Stimulated activated CD4-positive, alpha-beta T cell treated with anti-CD3 and anti-CD28 coated beads, Interleukin-1b, Interleukin-23, amount 100 ng/mL, for 1 hour (primary cell): ENCODE measurements at places on chromosomes 3 and 15.

GRCh38 chr3:134029734-134030378 lies at the start of gene SLCO2A1:
TSS of gene SLCO2A1 (minus strand) at chr3:134029925. CDS start at chr3:134029802, 123 bp downstream.
- no peak for DNase-seq

- no peak for DNase-seq
Observed at GRCh38 chr3:46736006-46736872, 18.6 kb upstream of the PRSS50 start.

DNA sequence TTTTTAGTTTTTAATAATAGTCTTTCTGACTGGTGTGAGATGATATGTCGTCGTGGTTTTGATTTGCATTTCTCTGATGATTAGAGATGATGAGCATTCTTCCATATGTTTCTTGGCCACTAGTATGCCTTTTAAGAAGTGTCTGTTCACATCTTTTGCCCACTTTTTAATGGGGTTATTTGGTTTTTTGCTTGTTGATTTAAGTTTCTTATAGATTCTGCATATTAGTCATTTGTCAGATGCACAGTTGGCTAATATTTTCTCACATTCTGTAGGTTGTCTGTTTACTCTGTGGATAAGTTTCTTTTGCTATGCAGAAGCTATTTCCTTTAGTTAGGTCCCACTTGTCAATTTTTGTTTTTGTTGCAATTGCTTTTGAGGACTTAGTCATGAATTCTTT lies 185.4 kb downstream of the SUCNR1 start:
- no peak for DNase-seq

GRCh38 chr3:185724761-185725160 lies 100.1 kb downstream of the IGF2BP2 start:
- DNase-seq = no peak

DNA sequence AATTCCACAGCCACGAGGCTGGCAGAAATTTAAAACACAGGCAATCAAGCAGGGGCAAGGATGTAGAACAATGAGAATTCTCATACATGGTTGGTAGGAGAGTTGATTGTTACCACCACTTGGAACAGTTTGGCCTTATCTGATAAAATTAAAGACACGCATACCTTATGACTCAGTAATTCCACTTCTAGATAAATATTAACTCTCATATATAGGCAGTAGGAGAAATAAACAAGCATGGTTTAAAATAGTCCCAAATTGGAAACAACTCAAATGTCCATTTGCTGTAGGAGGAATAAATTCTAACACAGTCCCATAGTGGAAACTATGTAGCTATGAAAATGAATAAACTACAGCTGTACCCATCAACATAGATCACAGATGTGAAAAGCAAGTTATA lies 42.3 kb upstream of the USP3 start:
- DNase-seq = no peak

DNA sequence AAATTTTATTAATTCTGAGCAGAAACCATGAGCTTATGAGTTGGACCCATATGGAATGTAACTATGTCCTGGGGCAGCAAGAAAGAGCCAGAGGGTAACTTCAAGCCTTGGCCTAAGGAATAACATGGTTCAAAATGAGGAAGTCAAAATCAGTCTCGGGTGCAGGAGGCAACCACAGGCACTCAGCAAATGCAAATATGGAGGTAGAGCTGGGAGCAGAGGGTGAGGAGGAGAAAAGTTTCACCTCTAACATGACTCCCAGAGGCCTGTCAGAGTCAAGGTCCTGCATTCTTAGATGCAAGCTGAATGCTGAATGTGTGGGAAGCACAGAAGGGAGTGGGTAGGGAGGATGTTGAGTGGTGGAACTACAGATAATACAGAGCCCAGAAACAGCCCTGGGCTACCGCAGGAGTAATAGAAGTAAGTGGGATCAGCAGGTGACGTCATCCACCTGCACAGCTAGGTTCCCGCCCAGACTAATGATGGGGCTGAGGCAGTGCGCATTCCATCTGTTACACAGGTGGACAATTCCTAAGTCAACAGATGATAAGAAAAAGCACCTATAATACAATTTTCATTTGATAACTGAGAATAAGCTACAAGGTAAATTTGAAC lies 279.8 kb upstream of the ARRDC4 start:
- no peak for DNase-seq

- no peak for DNase-seq
Observed at GRCh38 chr15:69391046-69391757, 22.9 kb upstream of the KIF23 start.
